ENCODE measurements at places on chromosomes 4 and X.
A peak's percentile ranks its signal among the peaks of the same experiment; 100 is the strongest.

DNA sequence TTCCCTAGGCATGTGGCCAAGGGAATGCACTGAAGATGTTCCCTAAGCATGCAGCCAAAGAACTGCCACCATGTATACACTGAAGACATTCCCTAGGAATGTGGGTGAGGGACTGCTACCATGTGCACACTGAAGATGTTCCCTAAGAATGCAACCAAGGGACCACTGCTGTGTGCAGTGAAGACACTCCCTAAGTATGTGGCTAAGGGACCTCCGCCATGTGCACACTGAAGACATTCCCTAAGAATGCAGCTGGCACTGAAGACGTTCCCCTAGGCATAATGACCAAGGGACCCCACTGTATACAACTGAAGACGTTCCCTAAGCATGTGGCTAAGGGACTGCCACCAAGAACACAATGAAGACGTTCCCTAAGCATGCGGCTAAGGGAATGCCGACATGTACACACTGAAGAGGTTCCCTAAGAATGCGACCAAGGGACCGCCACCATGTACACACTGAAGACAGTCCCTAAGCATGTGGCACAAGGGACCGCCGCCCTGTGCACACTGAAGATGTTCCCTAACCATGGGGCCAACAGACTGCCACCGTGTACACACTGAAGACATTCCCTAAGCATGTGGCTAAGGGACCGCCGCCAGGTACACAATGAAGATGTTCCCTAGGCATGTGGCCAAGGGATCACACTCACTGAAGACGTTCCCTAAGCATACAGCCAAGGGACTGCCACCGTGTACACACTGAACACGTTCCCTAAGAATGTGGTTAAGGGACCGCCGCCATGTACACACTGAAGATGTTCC, 25.6 kb downstream of the DHRSX start:
- no peak for DNase-seq

DNA sequence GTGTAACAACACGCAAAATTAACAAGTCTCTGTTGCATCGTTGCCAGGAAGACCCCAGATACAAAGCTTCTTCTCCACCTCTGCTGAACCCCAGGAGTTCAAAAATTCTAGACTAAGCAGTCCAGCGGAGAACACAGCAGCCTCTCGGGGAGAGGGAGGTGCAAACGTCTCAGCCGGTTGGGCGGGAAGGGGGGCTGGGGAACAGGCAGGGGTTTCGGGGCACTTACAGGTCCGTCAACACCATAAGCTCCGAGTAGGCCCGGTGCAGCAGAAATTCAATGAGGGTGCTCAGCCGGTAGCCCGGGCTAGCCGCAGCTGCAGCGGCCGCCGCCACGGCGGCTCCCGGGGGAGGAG, 394 bp downstream of the MED14 start:
- DNase-seq: peak; percentile 29

- DNase-seq: no peak
Observed at GRCh38 chr4:110869862-110870572, 247.1 kb upstream of the PITX2 start.

DNA sequence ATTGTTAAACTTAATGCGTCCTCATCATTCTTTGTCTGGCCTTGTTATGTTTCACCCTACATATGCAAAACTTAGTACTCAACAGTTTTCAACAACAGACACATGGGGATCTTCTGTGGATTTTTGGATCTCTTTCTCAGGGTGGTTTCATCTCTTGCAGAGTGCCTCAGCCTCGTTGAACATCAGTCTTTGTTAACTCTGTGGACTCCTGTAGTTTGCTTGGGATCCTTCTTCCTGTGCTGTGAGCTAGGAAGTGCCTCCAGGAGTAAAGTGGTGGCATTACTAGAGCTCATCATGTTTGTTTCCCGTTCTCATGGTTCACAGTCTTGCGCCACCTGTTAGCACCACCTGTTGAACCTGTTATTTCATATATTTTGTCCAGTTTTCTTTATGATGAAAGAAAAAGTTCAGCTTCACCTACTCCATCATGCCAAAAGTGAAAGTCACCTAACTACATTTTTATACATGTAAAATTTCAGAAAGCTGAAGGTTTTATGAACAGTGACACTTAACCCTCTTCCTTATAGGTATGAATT, 27.5 kb upstream of the NDUFC1 start:
- DNase-seq: peak; percentile 5

- no peak for DNase-seq
Observed at GRCh38 chrX:34053931-34054330, 78.2 kb downstream of the FAM47A start.

DNA sequence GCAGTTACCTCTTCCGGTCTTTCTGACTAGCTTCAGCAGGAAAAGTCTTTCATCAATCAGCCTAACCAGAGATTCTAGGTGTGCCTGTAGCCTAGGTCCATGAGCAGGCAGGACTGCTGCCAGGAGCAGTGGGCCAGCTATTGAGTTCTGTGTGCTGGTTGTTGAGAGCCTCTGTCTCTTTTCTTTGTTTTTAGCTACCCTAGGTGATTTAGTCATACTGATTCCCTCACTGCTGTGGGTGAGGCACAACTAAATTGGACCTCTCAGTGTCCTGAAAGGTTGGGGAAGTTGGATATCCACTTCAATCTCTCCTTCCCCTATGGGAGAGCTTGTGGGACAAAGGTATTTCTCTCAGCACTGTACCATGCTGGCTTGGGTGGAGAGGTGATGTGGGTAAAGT, 354.9 kb downstream of the GPAT3 start:
- no peak for DNase-seq

DNA sequence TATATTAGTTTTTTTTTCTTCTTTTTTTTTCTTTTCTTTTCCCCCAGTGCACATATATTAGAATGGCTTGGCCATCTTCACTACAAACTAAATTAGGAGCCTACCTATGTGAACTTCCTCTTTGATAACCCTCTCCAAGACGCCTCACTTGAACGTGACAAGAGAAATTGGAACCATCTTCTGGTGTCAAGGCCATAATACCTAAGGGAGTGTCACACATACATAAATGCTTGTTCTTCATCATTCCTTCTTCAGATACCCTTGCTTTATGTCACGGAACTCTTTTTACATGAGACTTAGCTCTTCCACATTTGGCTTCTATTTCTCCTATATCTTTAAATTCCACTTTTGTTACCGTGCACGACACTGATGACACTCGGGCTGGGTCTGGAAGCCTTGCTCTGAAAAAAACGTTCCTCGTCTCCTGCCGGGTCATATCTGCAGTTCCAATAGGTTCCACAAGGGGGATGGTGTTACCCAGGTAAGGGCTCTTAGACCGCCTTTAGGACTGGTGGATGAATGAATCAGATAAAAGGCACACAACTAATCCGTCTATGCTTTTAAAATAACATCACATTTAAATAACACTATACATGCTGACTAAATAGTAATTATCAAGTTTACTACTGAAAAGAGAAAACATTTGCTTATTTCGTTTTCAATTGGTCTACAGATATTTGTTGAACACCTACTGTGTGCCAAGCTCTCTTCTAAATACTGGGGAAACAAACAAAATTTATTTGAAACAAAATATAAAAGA, 19.9 kb downstream of the DGAT2L6 start:
- peak; percentile 5 for DNase-seq

DNA sequence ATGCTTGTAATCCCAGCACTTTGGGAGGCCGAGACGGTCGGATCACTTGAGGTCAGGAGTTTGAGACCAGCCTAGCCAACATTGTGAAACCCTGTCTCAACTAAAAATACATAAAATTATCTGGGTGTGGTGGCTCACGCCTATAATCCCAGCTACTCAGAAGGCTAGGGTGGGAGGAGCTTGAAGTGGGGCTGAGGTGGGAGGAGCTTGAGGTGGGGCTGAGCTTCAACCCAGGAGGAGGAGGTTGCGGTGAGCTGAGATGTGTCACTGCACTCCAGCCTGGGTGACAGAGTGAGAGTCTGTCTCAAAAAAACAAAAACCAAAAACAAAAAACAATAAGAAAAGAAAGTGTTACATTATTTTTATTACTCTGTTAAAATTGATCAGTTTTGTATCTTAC, 1164.4 kb upstream of the IGFBP7 start:
- no peak for DNase-seq

DNA sequence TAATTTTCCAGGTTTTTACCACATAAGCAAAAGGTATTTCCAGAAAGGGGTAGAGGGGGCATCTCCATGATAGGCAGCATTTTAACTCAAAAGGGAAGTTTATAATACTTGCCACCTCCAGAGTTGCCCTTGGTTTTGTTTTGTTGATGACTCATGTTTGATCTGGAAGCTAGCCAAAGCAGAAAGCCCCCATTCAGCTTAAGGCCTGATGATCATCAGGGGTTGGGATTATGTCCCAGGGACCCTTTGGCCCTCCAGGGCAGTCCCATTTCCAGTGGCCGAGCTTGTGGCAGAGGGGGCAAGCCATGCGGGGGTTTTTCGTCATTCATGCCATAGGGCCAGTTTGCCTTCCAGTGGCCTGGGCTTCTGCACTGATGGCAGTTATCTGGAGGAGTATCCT, 143.0 kb upstream of the PLAC1 start:
- no peak for DNase-seq

DNA sequence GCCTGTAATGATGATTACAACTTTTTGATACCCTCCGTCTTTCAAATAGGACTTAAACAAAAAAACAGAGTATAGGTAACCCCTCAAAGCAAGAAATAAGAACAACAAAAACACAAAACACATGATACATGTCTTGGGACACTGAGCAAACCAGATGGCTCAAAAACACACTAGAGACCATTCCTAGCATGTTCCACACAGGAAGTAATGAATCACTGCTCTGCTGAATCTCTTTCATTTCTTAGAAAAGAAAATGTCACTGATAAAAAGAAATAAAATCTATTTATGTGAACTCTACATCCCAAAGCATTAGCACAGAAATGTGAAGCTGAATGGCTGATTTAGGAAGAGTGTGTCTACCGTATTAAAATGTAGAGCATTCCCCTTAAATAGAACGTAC, 134.5 kb upstream of the IL15 start:
- DNase-seq: no peak

DNA sequence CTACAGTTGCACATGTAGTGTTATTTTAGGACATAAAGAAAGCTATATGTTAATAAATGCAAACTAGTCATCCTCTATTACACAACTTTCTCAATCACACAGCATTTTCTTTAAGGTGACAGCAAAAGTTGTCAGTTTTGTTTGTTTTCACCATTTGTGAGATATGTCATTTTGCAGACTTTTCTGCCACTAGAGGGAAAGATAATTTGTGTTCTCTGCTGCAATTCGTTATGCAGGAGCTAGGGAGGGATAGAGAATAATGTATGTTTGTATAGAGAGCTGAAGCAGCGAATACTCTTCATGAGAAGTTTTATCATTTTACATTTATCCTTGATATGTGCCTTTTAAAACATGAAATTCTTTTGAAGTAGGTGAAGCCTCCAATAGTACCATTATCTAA, 670.6 kb upstream of the ATOH1 start:
- no peak for DNase-seq

DNA sequence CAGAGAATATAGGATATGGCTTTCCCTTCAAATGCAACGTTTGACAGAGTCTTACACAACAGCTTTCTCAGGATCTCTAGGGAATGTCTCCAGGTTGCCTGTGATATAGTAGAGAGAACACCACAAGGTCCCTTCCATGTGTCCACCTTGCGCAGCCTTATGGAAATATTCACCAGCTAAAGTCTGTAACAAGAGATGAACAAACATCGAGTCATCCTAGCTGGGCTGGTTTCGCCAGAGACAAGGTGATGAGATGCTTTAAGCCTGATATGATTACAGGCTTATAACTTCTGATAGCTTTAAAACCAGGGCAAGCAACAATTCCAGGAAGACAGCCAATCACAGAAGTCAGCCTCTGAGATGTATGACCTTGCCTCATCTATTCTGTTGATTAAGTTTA, 83.8 kb downstream of the SEL1L3 start:
- DNase-seq: no peak

- DNase-seq: no peak
Observed at GRCh38 chr4:92969650-92970379, 666.0 kb downstream of the GRID2 start.

- no peak for DNase-seq
Observed at GRCh38 chr4:60934566-60935295, 265.4 kb upstream of the ADGRL3 start.

GRCh38 chr4:103853146-103853545, 133.4 kb upstream of the TACR3 start:
- no peak for DNase-seq

DNA sequence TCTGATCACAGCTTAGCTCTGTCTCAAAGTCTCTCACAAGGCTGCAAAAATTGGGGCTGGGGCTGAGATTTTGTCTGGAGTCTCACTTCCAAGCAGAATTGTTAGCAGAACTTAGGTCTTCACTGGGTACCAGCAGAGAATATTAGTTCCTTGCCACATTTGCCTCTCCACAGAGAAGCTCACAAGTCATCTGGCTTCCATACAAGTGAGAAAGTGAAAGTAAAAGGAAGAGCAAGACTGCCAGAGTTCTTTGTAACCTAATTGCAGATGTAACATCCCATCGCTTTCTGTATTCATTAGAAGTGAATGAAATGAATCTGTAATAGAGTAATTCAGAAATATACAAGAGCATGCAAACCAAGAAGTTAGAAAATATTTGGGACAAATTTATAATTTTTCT, 624.1 kb upstream of the GNPDA2 start:
- DNase-seq: peak; percentile 52

GRCh38 chr4:94934201-94934600, 176.4 kb downstream of the BMPR1B start:
- DNase-seq: no peak

GRCh38 chr4:114378305-114378903, 220.2 kb upstream of the UGT8 start:
- DNase-seq: no peak

- DNase-seq: no peak
Observed at GRCh38 chr4:15719506-15719905, 16.6 kb downstream of the BST1 start.

DNA sequence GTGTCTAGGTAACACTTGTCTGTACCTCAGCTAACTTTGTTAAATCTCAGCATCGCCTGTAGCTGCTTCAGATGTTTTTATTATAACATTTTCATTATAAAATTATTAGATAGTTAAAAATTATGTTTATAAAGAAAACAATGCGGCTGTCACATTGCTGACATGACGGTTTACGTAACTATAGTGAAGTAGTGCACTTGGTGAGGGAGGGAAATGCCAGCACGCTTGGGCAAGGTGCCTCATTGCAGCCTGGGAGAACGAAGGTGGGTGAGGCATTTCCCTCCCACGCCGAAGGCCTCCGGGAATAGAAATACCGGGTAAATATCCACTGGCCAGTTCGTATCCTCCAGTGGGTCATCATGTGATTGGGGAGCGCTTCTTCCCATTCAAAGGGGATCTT, 15.9 kb downstream of the TMEM187 start:
- DNase-seq: no peak

GRCh38 chr4:7974425-7974824, 34.8 kb upstream of the AFAP1 start:
- no peak for DNase-seq

- DNase-seq: no peak
Observed at GRCh38 chr4:65393078-65393477, 277.2 kb downstream of the EPHA5 start.

GRCh38 chr4:124530464-124531077, 182.0 kb downstream of the ANKRD50 start:
- DNase-seq: no peak

GRCh38 chr4:21517126-21517859, 431.3 kb downstream of the KCNIP4 start:
- DNase-seq: no peak
